ENCODE measurements at places on chromosomes 7 and 10. TPM values are rescaled to one million over a fixed set of nuclear protein-coding genes. Genes with fewer than 3 reads are reported as not detected.

- H3K4me3 ChIP-seq = peak overlapping the region; percentile 43
- H3K4me1 ChIP-seq = peaks cover 21% of the 10 kb centered on the region
- no peaks in the 10 kb centered on the region for H3K36me3 ChIP-seq
- no peaks in the 10 kb centered on the region for H3K27me3 ChIP-seq
- peak; percentile 89 for DNase-seq
Observed at GRCh38 chr10:110535958-110536891, 31.3 kb upstream of the SMC3 start.

GRCh38 chr7:102974366-102975236 is 61.8 kb downstream of the LRRC17 start:
- no peak overlapping the region for H3K4me3 ChIP-seq
- H3K4me1 ChIP-seq = 0 out of 2 replicates have a peak, but pooled peaks cover 3% of the 10 kb centered on the region
- no peaks in the 10 kb centered on the region for H3K36me3 ChIP-seq
- H3K27me3 ChIP-seq = no peaks in the 10 kb centered on the region
- DNase-seq = no peak

GRCh38 chr7:145729691-145730090 is 386.9 kb upstream of the CNTNAP2 start:
- H3K4me1 ChIP-seq = no peaks in the 10 kb centered on the region
- H3K27me3 ChIP-seq = no peaks in the 10 kb centered on the region
- no peak for DNase-seq
- H3K36me3 ChIP-seq = no peaks in the 10 kb centered on the region

The CCDC7 gene
- total RNA-seq = 19.1 TPM

DNA sequence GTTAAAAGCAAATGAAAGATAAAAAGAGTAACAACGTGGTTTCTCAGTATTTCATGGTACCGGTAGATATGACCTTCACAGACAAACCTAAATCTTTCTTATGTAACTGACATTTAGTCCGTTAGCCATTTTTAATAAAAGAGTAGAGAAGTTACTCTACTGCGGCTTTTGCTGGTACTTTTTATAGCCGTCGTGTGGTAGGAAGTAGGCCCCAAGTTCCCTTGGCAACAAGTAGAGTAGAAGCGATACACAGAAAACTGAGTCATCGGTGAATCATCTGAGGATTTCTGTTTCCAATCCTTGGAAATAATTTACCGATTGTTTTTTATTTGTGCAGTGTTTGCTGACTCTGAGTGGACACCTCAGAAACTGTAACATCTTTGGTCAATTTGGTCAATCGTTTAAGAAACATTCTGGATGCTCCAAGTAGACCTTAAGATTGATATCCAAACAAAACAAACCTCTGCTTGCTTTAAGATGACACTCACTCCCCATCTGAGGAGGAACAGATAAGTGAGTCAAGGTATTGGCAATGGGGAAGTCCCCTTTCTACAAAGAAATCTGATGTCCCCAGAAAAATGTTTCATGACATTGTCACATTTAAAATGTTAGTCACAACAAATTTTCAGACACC is 63.9 kb upstream of the AHR start:
- H3K4me3 ChIP-seq = peak overlapping the region; percentile 33
- H3K27ac ChIP-seq = peak overlapping the region; percentile 87
- H3K36me3 ChIP-seq = no peaks in the 10 kb centered on the region
- H3K27me3 ChIP-seq = no peaks in the 10 kb centered on the region

- no peak overlapping the region for H3K27ac ChIP-seq
- H3K27me3 ChIP-seq = no peaks in the 10 kb centered on the region
- no peaks in the 10 kb centered on the region for H3K4me1 ChIP-seq
- DNase-seq = no peak
- H3K4me3 ChIP-seq = no peak overlapping the region
Observed at GRCh38 chr7:78345979-78346378, 547.4 kb downstream of the PHTF2 start.

All from GM23248 (cell line).